ENCODE measurements at places on chromosomes 6 and 20.

GRCh38 chr20:50727792-50728485 is 3.4 kb upstream of the PARD6B start:
- DNase-seq = no peak

GRCh38 chr6:753486-753885 is 60.5 kb upstream of the EXOC2 start:
- DNase-seq = no peak

DNA sequence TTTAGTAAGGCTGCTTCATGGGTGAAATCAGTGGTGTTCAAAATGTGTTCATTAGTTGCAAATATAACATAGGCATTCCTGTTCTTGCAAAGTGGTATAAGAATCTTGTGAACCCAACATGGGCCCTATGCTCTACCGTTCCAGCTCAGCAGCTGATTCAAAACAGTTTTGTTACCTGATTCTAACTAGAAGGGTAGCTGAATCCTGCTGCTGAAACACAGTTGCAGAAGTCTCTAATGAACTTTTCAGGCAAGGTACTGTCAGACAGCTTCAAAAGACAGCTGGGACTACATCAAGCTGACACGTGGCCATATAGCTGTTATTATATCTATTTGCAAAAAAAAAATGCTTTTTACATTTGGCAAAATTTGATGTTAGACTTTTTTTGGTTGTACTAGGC is 22.7 kb downstream of the THEMIS start:
- DNase-seq = no peak

DNA sequence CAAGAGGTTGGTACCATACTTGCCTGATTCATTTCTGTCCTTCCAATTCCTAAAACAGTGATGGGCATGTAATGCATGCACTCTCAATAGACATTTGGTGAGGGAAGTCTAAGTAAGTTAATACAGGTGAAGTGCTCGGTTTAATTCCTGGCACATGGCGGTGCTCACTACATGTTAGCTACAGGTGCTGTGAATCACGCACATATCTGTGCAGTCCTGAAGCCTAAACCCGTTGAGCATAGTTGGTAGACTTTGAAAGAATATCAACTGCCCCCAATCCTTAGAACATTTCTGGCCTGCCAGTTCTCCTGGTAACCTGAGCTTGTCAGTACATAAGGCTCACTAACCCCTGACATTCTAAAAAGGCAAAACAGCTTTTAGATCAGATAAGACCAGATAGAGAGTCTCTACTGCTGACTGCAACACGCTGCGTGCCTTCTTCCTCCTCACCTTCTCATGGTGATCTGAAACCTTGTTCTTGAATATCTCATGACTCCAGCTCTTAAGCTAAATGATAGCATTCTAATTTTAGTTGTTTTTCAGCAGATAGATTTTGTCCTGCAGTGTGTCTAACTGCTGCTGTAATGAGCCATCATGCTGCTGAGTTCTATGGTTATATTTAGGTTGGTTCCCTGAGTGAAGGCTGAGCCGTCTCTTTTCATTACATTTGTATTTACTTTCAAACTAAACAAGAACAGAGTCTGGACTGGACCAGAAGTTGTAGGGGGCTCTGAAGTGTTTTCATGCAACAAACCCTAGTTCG is 328.5 kb upstream of the QKI start:
- no peak for DNase-seq

GRCh38 chr6:162409741-162410691 is 317.6 kb downstream of the PRKN start:
- DNase-seq = no peak

- no peak for DNase-seq
These were observed 23.8 kb downstream of the SIM1 start for GRCh38 chr6:100440935-100441334.

DNA sequence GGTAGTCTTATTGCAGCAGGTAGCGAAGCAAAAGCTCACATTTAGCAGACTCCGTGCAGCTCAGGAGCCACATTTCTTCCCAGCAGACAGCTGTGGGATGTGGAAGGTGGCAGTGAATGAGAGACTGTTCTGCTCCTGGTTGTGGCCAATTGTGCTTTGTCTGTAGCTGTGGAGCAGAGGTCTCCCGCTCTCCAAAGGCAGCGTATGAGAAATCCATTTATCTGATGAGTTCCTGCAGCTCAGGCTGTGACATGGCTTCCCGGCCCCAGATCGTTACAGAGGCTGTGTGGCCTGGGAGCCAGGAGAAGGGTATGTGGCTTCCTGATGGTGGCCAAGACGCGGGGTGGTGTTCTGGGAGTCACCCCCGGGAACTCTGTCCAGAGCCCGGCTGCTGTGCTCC is 64.5 kb upstream of the KIF16B start:
- no peak for DNase-seq

DNA sequence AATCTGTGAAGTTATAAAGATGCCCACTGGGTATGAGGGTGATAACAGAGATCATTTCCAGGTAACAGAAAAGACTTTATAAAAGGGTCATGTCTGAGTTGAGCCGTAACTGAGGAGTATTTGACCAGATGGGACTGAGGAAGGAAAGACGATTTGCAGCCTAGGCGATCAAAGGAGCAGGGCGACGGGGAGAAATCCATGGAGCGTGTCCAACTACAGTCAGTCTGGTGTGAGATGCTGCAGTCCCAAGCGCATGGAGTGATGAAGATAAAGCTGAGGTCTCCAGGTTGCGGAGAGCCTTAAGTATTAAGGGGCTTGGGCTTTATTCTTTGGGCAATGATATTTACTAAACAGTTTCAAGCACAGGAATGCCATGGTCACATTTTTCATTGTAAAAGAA is 166.7 kb downstream of the PRKN start:
- DNase-seq = no peak

DNA sequence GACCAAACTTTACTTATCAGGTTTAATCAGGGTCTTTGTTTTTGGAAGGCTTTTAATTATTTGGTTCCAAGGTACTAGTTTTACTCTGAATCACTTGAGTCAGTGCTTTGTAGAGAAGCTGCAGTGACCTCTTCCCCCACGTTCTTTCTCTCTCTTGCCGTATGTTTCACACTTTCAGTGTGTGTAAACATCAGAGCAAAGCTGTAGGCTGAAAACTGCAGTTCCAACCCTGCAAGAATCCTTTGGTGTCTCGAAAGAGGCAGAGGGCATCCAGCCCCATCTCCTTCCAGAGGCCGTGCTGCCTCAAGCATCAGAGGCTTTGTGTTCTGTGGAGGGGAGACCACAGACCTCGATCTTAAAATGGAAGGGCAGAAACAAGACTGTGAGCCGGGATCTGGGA is 42.1 kb downstream of the CFAP61 start:
- no peak for DNase-seq

GRCh38 chr6:134414793-134415192 is 96.9 kb upstream of the SGK1 start:
- no peak for DNase-seq

DNA sequence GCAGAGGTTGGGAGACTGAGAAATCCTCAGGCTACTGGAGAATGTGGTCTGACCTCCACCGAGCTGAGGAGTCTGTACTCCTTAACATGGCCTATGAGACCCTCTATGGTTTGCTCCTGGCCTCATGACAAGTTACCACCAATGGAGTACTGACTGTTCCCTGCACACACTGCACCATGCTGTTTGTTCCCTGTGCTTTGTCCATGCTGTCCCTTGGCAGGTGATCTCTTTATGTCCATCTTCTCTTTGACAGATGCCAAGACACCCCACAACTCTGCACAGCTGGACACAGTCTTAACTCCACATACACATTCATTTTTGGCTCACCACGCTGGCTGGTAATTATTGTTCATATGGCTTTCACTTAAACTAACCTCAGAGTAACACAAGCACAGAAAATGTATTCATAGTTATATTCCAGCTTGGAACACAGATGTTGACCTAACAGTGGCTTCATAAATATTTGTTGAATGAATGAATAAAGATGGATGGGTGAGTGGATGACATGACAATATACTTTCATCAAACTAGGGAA is 258.0 kb downstream of the ATXN1 start:
- DNase-seq = no peak

DNA sequence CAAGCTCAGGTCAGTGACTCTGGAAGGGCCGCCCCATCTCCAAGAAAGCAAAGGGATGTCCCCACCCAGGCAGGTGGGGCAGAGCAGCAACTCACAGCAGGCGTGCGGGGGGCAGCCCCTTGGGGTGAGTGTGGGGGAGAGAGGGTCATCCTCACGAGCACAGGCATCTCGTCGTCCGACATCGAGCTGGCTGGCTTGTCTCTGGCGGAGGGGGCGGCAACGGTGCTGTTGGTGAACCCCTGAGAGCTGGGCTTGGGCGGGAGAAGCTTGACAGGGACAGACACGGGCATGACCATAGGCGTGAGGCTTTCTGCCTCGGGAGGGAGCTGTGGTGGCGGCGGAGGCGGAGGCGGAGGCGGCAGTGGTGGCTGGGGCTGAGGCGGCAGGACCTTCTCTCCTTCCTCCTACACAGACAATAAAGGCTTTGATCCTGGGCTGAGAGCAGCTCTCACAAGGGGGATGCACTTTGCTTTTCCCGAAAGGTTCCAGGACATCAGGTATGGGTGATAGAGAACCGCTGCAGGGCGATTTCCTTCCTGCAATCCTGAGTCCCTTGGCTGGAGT is 45.6 kb upstream of the MRPS10 start:
- DNase-seq = no peak

DNA sequence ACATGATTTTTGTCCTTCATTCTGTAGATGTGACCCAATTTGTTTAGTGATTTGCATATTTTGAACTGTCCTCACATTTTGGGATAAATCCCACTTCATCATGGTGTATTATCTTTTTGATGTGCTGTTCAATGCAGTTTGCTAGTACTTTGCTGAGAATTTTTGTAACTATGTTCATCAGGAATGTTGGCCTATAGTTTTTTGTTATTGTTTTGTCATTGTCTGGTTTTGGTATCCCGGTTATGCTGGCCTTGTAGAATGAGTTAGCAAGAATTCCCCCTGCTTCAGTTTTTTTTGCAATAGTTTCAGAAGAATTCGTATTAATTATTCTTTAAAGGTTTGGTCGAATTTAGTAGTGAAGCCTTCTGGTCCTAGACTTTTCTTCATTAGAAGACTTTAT is 11.9 kb downstream of the KIF25 start:
- DNase-seq = no peak

DNA sequence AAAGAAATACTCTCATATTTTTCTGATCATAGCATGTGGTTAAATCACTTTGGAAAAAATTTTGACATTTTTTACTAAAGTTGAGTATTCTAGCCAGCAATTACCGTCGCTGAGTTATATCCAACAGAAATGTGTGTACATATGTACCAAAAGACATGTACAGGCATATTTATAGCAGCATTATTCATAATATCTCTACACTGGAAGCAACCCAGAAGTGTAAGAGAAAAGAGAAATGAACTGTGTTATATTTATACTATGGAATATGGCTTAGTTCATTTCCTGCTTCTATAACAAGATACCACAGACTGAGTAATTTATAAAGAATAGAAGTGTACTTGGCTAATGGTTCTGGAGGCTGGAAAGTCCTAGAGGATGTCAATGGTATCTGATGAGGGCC is 474.0 kb upstream of the GJE1 start:
- DNase-seq = no peak

DNA sequence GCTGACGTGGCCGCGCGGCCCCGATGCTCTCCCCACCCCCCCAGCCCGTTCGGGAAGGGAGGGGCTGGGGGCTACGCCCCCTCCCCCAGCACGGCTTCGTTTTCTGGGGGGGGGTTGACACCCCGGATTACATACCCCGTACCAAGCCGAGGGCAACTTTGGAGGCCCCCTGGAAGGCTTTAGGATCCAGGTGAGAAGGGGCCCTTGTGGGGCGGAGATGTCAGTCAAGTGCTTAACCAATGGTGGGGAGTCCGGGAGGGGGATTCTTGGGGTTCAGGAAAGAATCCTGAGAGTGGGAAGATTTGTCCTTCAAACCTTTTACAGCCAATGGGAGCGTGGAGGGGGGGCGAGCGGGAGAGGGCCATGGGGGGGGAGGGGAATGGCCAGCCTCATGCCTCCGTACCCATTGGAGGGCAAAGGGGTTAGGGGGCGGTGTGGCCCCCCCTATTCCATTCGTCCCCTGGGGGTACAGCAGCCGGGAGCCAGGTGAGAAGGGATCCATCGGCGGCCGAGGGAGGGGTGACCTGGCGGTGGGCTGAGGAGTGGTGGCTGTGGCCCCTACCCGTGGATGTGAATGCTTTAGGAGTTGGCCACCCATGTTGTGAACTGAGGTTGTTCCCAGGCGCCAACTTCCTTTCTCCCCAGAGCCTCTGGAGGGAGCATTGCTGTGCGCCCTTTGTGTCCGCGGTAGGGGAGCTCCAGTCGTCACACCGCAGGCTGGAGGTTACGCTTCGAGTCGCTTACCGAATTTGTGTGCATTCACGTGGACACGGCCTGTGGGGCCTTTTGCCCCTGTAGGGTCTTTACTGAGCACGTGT is 682 bp downstream of the BRD2 start:
- peak; percentile 94 for DNase-seq

DNA sequence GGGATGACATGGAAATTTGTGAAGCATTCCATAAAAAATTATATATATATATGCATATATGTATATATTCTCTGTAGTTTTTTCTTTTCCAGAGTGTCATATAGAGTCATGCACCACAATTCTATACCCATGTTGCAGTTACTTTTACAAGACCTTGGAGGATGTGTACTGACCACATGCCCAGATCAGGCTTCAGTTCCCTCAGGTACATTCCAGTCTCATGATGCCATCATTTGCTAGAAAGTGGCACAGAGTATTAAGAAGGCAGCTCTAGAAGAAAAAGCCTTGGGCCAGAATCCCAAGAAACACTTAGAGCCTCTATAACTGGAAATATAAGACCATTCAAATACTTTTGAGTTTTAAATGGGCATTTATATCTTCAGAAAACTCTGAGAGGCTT is 685.5 kb upstream of the FLRT3 start:
- DNase-seq = no peak

DNA sequence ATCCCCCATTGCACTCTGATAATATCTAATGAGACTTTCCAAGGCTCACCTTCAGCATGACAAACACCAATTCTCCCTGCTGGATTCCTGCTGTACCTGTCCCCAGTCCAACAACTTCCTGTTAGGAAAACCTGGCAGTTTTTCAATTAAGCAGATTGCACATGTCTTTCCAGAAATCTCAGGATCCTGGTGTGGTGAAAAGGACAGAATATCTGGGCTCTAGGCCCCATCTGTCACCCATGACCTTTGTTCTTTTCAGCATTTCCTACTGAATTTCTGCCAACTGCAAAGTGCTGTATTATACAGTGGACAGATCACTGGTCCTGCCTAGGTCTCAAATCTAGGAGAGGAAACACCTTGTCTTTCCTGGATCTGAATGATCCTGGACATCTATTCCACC is 27.7 kb upstream of the DTNBP1 start:
- no peak for DNase-seq

Data from coronary artery (tissue), 2 donors.